ENCODE measurements at places on chromosomes 5 and 9.

DNA sequence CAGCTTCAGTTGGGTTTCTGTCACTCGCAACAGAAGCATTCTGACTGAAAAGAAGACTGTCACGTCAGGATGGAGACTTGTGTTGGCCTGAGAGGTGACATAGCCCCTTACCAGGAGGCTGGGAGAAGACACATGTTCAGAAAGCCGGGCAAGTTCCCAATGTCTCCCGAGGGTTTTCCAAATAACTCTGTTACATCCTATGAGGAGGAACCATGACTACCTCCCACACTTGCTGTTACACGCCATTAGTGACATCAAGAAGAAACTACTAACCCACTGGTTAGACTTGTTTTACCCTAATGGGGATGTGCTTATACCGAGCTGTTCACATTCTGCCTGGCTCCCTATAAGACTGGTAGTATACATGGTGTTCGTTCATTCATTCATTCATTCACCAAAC, 33.3 kb downstream of the SH3PXD2B start:
- no peak for DNase-seq

GRCh38 chr9:72306761-72307160, 58.2 kb downstream of the ZFAND5 start:
- no peak for DNase-seq

GRCh38 chr9:116482740-116483139, 204.4 kb upstream of the TRIM32 start:
- DNase-seq = no peak

- no peak for DNase-seq
These were observed 89.9 kb upstream of the TXNDC8 start for GRCh38 chr9:110427497-110428104.

DNA sequence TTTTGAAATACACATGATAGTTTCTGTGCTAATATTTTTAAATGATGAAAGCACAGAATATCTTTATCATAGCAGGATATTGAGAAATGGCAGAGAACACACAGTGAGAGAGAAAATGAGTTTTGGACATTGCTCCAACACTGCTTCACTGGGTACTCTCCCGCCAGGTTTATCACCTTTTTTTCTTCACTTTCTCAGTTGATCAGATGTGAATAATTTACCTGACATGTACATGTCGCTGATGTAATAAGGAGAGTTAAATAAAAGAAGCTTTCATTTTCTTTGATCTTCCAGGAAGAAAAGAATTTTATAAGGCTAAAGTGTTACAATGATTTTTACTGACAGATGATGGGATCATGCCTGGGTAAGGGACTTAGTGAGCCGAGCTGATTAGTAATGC, 134.5 kb downstream of the ALDH1A1 start:
- DNase-seq = no peak
